HepG2 (cell line): ENCODE measurements at places on chromosomes 5 and 9.

DNA sequence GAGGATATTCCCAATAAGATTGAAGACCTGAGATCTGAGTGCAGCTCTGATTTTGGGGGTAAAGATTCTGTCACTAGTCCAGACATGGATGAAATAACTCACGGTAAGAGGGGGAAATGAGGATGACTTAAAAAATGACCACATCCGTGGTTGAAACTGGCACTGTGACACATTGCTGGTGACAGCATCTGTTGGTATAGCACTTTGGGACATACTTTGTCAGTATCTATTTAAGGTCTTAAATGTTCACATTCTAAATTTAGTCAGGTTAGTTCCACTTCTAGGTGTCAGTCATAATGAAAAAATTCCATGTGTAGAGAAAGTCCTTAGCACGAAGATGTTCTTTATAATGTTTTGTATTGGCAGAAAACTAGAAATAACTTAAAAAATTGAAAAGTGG is 70.9 kb downstream of the GAPVD1 start:
- no peak for DNase-seq

DNA sequence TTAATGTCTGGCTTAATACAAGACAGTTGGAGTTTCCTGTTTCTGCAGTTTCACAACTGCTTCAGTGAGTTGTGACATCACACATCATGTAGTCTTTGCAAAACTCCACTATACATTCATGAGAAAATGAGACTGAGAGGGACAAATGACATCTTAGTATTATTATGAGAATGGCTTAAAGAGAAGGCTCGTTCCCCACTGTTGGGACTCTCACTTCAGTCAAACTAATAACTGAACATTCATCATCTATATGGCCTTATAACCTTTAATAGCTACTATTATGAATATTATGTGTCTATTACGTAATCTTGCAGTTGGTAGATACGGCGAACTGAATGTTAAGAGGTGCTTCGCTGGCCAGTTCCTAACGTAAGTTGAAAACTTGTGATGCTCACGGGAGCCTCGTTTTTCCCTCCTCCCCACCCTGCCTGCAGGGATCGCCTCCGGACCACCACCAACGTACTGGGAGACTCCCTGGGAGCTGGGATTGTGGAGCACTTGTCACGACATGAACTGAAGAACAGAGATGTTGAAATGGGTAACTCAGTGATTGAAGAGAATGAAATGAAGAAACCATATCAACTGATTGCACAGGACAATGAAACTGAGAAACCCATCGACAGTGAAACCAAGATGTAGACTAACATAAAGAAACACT is 79.4 kb downstream of the SLC1A3 start:
- DNase-seq: no peak

DNA sequence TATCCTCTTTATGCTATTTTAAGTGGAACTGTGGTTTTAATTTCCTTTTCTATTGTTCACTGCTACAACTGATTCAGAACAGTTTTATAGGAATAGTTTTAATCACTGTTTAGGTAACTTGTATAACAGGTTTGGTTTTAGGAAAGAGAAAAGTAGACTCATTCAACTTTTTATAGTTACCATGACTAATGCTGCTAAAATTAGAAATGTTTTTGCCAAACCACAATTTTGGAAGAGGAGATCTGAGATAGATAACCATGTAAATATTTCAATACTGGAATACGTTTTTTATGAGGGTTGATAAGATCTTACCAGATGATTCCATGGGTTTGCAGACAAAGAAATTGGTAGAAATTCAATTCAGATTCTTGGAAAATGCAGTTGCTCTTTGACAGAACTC is 404.6 kb upstream of the ARRDC3 start:
- no peak for DNase-seq

- DNase-seq: no peak
These were observed 1318.3 kb upstream of the DMAC1 start for GRCh38 chr9:9117866-9118265.

DNA sequence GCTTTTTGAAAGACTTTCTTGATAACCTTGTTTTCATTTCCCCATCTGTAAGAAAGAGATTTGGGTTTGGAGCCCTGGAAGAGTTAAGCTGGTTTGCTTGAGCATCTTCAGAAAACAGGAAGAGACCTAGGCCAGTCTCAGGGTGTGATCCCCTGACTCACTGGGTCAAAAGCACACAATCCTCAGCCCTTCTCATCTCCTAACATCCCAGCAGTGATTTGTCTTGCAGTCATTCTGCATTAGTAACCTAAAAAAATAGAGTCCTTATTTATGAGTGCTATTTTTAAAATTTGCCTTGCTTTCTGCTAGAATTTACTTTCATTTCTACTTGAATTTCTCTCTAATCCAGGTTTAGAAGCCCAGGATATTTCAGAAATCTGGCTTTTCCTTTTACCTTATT is 16.4 kb upstream of the ARSB start:
- DNase-seq: no peak

DNA sequence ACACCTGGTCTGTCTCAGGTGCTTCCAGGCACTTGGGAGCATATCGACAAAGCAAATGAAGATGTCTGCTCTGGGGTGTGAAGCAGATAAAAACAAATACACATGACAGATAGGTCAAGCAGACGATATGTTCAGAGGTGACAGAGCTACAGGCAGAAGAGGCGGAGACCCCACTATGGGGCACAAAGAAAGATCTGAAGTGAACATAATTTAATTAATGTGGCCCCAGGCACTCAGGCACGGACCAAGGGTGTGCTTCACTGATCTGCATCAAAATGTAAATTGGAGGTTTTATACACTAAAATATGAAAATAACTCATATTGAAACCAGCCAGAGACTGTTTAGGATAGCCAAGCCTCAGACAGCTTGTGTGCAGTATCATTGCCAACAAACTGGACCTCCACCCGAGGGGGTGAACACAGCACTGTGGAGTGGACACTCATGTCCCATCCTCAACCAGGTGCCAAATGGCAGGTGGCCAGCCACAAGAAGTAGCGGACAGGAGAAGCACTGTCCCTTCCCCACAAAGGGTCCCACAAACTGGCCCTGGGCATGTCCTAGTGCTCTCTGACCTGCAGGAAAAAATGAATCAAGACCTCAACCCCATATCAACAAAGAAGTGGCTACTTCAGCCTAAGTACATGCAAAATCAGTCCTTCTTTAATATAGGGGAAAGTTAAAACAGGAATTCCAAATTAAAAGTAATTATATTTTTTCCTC is 29.2 kb downstream of the ROR2 start:
- DNase-seq: no peak

DNA sequence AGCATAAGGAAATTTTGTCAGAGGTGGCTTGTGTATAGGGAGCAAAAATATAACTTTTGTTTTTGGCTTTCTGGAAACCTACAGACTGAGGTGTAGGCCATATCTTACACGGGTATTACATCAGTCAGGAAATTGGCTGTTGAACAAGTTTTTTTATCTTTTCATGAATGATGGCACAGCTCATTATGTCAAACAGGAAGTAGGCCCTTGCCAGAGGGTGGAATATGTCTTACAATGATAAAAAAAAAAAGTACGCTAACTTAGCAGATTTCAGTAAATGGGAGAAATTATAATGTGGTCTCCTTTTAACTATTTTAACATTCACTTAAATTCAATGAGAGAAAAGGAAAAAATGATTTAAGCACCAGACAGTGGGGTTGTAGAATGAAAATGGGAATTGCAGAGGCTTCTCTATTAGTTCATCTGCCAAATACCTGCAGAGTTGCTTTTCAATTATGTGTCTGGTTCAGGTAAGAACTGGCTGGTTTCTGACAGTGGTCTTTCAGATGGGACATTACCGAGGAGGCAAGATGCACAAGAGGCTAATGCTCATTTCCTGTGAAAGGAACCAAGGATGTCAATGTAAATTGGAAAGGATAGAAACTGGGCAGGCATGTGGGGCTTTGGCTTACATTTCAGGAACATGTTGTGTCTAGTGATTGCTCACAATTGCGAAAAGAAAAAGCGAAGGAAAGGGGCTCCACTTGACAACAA is 169.9 kb downstream of the NNT start:
- DNase-seq: no peak
